NCI-H187 treated with DMSO at 0.1 percent for 48 hours (cell line): ENCODE measurements at places on chromosomes 5 and 9.

DNA sequence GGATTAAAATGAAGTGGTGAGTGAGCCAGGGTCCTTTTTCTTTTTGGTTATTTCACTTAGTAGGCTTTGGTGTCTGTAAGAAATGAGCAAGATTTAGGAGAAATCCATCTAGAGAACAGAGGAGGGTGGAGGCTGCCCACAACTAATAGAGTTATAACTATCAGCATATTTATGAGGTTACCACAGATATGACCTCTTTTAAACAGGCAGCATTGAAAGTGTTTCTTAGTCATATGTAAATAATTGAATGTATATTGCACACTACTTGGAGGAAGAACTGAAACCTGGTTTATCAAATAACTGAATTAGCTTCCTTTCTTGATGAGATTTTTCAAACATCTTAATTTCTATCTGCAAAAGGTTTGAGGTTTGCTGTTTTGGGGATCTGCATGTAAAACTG, 483.1 kb upstream of the PIK3R1 start:
- no peak for DNase-seq

DNA sequence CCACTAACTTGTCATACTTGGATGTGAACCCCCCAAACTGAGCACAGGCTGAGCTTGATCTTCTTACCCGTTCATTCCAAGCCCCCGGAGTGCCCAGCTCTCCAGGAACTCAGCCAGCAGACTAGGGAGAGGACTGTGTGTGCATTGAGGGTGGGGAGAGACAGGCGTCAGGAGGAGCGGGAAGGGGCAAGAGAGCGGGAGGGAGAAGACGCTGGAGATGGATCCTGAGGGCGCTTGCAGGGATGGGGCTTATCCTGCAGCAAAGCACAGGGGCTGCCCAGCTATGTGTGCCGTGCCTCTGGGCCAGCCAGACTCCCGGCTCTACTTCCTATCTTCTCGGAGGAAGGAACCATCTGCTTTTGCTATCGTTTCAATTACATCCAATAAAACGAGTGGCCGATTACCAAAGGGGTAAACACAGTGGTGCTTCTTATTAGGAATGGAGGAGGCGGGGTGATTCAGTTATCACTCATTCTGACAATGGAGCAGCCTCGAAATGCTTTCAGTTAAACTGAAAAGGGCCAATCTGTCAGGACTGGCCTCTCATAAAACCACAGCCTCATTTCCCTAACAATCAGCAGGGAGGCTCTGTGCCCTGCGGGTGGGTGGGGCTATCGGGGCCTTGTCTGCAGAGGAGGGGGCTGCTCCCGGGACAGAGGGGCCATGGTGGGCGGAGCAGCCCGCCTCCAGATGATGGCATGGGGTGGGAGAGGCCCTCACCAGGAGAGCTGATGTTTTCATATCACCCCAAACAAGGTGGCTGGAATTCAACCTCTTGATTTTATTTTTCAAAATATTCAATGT, 168.2 kb downstream of the DAB2IP start:
- no peak for DNase-seq

- DNase-seq = no peak
These were observed 1157.9 kb downstream of the TAF11L14 start for GRCh38 chr5:18792145-18792544.

- DNase-seq = no peak
These were observed 37.5 kb upstream of the SUSD3 start for GRCh38 chr9:93020771-93021670.

DNA sequence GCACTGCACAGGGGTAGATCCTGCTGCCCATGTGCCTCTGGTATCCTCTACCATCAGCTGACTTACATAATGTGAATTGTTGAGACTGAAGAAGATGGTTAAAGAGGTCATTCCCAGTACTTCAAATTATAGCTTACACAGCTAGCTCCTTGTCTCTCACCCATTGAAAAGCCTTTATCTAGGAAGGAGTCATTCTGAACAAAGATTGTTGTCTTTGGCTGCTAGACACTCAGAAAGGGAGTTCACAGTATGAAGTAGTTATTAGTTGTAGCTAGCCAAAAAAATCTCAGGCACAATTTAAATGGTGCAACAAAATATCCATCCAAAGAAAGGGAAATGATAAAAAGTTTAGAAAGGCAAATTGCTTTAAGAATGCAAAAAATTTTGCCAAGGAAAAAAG, 102.0 kb upstream of the NREP start:
- no peak for DNase-seq

- no peak for DNase-seq
These were observed 110.5 kb downstream of the EPB41L4A start for GRCh38 chr5:112308608-112309007.

DNA sequence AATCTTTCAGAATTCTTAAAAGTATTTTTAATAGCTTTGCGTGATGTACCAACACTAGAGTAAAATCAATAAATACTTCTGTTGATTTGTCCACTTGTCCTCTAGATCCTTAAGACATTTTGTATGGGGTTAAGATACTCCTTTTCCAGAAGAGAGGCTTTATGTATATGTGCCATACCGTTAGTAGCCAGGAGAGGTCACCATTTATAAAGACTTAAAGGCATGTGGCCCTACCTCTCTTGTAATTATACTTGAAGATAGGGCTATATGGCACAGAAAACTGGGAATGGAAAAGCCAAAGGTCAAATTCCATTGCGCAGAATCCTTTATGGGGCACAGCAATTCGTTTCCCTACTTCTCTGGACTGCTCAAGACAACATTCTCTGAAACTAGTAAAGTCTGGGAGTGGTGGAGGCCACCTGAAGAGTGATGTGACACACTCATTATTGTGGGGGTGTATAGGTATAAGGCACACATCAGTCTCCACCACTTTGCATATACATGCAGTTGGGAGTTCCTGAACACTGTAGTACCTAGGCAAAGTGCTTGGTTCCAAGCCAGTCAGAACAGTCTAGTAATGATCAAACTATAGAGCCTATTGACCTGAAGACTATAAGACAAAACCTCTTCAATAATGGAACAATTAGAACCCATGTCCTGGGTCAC, 140.1 kb upstream of the FBXL17 start:
- DNase-seq = peak; percentile 33

GRCh38 chr9:29176231-29176630, 1603.0 kb upstream of the C9orf72 start:
- no peak for DNase-seq

GRCh38 chr5:14292766-14293658, 149.9 kb downstream of the TRIO start:
- DNase-seq = no peak

- no peak for DNase-seq
These were observed 995.4 kb upstream of the ACO1 start for GRCh38 chr9:31389075-31389474.

DNA sequence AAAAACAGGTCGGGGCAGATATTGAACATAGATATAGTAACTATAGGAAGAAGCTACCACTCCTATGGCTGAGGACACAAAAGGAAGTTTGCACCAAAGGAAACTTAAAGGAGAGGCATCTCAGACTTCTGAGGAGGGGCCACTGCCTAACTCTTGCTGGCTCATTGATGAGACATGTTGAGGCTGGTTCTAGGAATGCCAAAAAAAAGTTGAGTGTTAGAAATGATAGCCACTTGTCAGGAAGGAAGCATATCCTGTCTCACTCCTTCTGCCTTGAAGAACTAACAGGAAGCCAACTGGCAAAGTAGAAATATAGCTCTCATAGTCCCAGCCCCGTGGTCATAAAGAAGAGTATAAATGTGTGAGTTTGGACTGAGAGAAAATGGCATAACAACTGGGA, 23.3 kb upstream of the STOM start:
- no peak for DNase-seq

DNA sequence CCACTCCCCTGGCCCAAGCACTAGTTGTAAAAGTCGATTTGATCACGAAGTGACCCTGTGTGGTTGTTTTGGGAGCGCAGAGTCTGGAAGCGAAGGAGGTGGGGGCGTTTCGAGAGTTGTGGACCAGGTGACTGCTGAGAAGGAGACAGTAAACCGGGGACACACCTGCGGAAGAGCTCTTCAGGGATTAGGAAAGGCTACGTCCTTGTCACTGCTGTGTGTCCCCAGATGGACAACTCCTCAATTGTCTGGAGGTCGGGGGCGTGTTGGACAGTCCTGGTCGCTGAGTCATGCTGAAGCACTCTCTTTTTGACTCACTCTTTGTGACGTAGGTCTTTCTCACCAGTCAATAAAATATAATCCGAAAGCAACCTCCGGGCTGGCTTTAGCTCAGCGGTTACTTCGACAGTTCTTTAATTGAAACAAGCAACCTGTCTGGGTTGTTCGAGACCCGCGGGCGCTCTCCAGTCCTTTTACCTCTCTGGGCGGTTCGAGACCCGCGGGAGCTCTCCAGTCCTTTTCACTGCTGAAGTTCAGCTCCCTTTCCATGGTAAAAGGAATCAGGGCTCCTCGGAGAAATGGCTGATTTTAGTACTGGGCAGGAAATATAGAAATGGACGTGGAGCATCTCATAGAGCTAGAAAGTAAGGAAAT, 10.8 kb downstream of the ZMAT2 start:
- no peak for DNase-seq

DNA sequence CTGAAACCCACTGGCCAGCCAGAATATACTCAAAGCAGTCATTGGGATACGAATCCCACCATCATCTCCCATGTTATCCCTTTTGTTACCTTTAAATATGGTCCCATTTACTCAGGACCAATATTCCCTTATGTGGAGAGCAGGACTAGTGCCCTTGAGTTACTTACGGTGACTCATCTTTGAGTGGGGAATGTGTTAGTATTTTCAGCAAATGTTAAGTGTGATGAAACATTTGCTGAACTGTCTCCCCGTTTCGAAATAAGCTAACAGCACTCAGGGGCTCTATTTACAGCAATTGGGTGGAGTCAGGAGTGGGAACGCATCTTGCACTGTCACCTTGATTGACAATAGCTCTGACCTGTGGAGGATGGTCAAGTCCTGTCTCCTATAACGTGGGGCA, 67.4 kb downstream of the CTSL start:
- DNase-seq = no peak

GRCh38 chr5:68264024-68264956, 48.7 kb downstream of the PIK3R1 start:
- DNase-seq = no peak

DNA sequence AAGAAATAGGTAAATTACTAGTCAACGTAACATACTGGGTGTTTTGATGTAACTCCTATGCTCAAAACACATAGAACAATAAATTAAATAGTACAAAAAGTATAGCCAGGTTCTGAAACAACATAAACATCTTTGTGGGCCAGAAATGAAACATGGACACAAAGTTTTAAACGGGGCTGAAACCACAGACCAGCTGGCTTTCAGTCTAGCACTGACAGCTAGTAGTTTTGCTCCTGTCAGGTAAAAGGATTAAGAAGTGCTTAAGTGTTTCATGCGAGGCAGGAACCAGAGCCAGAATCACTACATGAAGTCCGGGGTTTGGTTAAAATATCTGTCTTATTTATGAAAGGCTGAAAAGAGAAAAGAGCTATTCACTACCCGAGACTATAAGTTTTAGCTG, 19.5 kb downstream of the DCAF10 start:
- DNase-seq = no peak

DNA sequence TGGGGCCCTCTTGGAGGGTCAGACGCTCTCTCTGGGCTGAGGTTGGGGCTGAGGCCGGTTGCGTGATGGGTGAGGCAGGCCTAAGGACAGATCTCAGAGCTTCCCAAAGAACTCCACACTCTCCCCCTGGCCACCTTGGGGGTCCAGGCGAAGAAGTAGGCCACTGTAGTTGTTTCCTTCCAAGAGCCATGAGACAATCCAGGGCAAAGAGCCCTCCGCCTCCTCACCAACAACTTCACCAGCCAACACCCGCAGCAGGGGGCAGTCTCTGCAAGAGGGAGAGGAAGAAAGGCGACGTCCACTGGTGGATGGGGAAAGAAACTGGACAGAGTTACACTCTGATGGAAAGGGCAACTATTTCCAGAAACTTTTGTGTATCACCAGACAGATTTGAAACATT, 10.7 kb downstream of the SLC35A4 start:
- no peak for DNase-seq
